ENCODE measurements at places on chromosomes 1 and 21.

- no peak for DNase-seq
Observed at GRCh38 chr1:107896401-107896800, 68.6 kb downstream of the VAV3 start.

- DNase-seq = no peak
Observed at GRCh38 chr1:203521074-203521794, 27.3 kb downstream of the OPTC start.

DNA sequence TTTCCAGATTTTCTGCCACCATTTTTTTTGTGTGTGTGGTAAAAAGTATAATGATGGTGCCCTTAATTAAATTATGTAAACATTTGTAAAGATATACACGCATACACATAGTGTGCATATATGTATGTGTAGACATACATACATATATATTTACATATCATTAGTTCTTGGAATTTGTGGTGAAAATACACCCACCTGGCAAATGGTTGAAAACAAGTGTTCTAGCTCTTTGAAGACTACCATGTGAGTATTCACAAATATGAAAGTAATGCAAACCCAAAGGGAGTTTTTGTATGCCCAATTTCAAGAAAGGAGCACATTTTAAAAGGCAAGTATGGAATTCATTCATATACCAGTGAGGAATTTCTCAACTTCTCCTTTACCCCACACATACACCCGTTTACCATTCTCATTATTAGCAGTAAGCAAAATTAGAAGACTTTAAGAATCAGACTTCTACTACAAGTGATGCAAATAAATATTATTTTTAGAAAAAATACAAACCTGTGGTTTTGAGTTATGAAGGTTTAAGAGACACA lies 8.0 kb downstream of the RABGAP1L start:
- DNase-seq = no peak

- DNase-seq = no peak
Observed at GRCh38 chr1:88529581-88529980, 154.5 kb upstream of the PKN2 start.

GRCh38 chr1:21295002-21295401 lies 4.7 kb upstream of the ECE1 start:
- no peak for DNase-seq
